ENCODE measurements at places on chromosomes 3 and 15.

DNA sequence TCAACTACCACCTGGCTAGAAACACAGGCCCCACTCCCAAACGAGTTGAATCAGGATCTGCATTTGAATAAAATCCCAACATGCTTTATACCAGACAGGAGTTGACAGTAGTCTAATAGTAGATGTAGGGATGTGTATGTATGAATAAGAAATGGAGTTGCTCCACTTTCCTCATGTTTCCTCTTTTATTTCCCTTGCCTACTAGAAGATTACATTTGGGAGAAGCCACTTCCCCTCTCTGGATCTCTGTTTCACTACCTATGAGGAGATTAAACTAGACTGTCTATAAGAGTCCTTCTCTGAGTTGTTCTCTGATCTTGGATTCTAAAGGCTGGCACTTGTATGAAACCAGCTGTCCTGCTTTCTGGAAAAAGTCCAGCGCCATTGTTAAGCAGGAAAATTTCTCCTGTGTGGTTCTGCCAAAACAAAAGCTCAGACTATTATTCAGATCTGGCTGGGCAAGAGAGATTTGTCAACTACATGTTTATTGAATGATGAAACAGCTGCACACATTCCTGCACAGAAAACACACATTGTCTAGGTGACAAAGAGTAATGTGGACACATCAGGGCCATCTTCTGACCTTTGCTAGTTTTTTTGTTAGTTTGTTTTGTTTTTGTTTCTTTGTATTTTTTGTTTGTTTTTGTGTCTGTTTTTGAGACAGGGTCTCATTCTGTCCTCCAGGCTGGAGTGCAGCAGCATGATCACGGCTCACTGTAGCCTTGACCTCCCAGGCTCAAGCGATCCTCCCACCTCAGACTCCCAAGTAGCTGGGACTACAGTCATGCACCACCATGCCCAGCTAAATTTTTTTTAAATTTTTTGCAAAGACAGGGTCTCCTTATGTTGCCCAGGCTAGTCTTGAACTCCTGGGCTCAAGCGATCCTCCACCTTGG is 29.9 kb downstream of the ACP3 start:
- DNase-seq, result no peak

GRCh38 chr3:186953011-186953487 is 22.7 kb downstream of the ST6GAL1 start:
- no peak for DNase-seq

DNA sequence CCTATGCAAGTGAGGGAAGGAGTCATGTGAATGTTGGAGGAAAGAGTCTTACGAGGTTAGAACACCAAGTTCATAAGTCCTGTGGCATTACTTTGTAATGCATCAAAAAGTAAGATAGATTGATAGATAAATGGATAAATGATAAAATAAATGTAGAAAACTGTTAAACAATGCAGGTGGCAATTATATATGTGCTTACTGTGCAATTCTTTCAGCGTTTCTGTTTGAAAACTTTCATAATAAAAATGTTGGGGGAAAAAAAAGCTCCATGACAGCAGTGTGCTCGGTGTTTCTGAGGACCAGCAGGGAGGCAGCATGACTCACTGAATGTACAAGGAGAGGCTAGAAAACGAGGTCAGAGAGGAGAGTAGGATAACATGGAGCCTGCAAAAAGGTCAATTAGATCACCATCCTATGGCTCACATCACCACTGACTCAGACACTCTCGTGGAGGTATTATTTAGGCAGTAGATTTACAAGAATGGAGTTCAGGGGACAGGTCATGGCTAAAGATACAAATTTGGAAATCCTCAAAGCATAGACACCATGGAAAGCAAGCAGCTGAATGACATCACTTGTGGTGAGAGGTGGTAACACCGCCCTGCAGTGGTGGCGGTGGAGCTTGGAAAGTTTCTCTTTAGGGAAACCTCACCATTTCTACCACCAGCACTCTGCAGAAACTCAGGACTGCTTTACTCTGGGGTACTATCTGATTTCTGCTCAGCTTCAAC is 219.8 kb downstream of the CTNNB1 start:
- DNase-seq, result no peak

DNA sequence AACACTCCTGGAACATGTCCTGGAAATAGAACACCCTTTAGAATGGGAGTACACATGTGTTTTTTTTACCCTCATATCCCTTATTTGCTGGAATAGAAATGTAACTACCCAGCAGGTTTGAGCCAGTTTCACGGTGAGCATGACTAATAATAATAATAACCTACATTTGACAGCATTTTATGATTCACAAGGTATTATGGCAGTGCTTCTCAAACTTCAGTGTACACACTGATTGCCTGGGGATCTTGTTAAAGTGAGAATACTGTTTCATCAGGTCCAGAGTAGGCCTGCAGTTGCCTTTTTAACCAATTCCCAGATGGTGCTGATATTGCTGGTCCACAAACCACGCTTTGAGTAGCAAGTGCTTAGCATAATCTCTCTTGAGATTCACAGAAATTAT is 63.9 kb downstream of the NFKBIZ start:
- no peak for DNase-seq

- no peak for DNase-seq
These were observed 76.8 kb downstream of the LEKR1 start for GRCh38 chr3:156902916-156903315.

GRCh38 chr3:15899388-15899787 is 101.6 kb upstream of the ANKRD28 start:
- no peak for DNase-seq
